ENCODE measurements at places on chromosomes 7 and 10.

GRCh38 chr10:113162960-113163359, 212.9 kb downstream of the TCF7L2 start:
- DNase-seq, result no peak

GRCh38 chr10:22054961-22055360, 51.4 kb upstream of the DNAJC1 start:
- DNase-seq, result no peak

DNA sequence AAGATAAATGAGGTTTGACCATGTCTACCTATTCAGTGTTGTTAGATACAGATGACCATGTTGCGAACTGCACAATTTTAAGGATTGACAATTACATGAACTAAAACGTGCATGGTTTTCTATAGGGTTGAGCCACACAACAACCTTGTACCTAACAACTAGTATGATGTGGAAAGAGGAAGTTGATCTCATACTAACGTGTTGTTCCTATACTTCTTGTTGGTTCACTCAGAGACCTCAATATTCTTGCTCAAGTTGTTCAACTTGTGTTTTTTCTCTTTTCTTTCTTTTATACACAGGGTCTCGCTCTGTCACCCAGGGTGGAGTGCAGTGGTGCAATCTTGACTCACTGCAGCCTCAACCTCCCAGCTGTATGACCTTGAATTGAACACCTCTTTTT, 6.1 kb upstream of the KEL start:
- no peak for DNase-seq

- DNase-seq, result no peak
These were observed 2.5 kb downstream of the TMEM178B start for GRCh38 chr7:141076377-141076776.

- no peak for DNase-seq
These were observed 258.4 kb downstream of the EXOC4 start for GRCh38 chr7:133511252-133511651.

DNA sequence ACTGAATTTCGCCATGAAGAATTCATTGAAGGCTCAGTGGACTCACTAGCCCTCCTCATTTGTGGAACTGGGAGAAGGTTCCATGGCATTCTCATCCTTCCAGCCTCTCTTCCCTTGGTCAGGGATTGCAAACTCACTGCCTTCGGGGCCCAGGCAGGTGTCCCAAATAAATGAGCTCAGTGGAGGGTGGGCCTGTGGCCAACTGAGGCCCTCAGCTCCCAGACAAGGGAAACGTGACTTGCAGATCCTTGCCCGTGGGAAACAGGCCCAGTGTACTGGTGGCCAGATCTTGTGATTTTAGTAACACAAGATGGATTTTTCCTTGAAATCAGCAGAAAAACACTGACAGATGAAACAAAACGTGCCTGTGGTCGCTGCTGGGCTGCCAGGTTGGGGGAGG, 168.7 kb upstream of the CTBP2 start:
- DNase-seq, result no peak

DNA sequence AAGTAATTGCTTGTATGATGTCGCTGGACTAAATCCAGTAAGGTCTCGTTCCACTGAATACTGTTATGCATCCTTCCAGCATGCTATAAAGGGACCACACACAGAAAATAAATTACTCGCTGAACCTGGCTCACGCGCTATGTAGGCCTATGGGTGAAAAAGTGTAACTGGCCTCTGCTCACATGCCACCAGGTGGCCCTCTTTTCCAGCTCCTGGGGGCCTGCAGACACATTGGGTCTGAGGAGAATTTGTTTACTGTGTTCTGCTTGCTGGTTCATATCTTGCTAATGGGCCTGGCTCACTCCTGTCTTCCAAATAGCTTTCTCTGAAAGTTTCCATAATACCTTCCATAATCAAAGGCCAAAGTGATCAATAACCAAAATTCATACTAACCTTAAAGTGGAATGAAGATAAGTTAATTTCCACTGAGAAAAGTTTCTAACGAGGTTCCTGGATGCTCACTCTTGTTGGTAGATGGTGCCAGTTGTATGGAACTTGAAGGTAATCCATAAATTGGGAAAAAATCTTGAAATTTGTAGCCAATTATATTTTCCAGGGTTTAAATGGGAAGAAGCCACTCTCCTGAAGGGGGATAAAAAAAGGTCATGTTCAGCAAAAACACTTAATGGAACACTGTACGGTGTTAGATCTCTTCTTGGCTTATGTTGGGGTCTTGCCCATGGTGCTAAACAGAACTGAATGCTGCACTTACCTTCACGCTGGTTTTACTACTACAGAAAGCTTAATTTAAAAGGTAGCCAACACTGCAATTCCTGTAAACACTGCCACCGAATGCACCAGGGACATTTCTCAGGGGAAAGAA, 27.0 kb upstream of the ZPBP start:
- no peak for DNase-seq
